ENCODE measurements at places on chromosomes 2 and 18. TPM values are rescaled to one million over a fixed set of nuclear protein-coding genes. Genes with fewer than 3 reads are reported as not detected.

- no peak for DNase-seq
Observed at GRCh38 chr2:203756161-203756560, 49.7 kb downstream of the CD28 start.

GRCh38 chr2:173599821-173600359, 245.2 kb downstream of the CDCA7 start:
- DNase-seq: peak; percentile 17

DNA sequence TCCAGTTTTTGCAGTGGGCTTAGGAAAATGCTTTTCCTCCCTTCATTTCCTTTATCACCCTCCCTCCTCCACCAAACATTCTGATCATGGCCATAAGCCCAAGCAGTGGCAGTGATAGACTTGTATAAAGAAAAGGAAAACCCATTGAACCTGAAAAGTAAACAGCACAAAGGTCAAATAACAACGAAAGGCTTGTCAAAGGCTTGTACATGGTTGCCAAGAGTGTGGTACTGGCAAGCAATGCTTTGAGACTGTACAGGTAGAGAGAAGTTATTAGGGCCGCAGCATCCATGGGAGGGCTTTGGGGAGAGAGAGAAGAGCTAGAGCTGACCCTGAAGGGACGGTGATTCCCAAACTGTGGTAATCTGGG, 2.1 kb upstream of the VWA3B start:
- no peak for DNase-seq

DNA sequence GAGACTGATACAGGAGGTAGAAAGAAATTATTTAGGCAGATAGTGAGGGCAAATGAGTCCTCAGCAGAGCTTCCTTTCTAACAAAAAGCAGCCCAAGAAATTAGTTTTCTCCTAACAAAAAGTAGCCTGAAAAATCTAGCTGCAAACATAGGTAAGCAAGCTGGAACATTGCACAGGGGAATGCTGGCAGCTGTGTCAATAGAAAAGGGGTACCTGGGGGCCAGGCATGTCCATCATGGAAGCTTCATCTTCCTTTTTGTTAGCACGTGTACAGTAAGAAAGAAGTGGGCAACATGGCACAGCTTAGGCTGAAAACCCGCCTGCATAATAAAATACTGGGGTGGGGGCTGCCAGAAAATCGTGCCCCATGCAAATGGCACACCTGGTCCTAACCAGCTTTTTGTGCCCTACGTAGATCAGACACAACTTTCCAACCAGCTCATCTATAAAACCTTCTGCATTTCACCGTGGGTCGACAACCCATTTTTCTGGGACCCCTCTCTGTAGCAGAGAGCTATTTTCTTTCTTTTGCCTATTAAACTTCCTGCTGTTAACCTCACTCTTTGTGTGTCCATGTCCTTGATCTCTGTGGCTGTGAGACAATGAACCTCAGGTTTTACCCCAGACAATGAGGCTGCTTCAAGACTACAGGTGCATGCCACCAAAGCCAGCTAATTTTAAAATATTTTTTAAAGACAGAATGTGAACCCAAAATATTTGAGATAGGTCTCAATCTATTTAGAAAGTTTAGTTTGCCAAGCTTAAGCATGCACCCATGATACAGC, 6.6 kb upstream of the MTHFD2 start:
- no peak for DNase-seq

DNA sequence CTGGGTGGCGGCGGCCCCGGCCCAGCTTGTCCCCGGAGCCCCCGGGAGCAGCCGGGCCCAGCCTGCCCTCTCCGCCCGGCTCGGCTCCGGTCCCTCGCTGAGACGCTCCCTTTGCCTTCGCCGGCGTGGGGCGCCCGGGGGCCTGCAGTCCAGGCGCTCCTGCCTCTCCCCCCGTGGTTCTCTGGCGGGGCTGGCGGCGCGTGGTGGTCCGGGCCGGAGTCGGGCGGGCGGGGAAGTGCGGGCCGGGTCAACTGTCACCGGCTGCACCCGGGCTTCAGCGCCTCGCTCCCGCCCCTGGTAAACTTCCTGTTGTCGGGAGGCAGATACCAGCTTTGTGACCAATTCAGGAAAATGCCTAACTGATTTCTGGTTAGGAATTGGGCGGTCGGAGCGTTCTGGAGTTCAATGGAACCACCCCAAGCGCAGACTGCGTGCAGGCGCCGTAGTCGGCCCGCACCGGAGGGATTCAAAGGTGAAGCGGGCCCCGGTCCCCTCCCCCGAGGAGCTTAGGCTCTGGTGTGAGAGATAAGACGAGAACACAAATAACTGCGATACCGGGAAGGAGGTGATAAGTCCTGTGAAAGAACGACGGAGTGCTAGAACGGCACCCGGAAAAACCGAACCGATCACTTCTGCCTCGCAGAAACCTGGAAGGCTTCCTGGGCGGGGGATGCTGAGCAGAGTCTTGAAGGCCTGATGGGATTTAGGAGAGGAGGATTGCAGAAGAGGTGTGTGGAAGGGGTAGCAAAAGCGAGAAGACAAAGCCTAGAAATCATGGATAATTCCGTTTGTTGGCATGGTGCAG, 891 bp downstream of the CAB39 start:
- DNase-seq: peak; percentile 44

DNA sequence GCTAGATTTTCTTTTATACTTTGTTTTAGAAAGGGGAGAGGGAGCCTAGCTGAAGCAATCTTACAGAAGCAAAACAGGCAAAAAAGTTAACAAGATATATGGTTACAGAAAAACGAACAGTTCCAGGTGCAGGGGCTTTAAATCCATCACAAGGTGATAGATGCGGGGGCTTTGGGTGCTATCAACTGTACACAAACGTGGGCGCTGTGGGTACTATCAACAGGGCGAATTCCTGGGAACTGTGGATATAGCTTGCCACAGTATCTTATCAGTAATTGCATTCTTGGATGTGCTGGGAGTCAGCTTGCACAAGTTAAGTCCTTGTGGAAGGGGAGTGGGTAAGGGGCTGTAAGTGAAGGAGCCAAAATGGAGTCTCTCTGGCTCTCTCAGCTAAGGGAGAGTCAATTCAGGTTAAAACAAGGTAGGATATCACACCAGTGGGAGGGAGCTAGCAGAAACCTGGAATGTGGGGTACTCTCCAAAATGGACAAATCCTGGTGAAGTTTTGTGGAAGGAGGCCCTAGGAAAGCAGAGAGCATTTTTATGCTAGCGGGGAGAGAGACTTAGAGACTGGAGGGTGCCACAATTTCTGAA, 325.8 kb upstream of the SPHKAP start:
- no peak for DNase-seq

The TWIST2 gene
- 24.7 TPM for total RNA-seq

DNA sequence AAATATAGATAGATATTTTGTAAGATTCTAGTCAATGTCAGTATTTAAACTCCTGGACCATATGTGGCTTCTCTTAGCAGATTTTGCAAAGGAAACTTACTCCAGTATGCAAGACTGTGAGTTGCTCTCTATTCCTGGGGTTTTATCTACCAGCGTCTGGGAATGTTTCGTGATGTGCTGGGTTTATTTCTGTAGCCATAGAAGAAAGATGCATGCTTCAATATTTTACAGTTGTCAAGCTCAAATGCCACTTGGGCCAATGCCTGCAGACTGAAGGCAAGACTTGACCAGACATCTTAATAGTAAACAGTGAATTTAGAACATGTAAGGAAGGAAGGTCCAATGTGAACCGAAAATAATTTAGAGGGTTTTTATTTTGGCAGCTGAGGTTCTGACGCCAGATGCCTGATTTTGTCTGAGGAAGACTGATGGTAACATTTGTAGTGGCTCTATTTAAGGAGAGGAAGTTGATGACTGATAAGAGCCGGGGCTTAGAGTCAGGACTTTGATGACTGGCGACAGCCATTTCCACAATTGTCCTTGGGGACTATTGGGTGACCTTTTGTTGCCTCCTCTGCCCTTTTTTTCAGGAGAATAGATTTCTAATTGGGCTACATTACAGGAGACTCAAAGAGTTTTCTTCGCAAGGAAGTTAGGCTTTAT, 154.3 kb downstream of the RAPGEF4 start:
- DNase-seq: no peak

DNA sequence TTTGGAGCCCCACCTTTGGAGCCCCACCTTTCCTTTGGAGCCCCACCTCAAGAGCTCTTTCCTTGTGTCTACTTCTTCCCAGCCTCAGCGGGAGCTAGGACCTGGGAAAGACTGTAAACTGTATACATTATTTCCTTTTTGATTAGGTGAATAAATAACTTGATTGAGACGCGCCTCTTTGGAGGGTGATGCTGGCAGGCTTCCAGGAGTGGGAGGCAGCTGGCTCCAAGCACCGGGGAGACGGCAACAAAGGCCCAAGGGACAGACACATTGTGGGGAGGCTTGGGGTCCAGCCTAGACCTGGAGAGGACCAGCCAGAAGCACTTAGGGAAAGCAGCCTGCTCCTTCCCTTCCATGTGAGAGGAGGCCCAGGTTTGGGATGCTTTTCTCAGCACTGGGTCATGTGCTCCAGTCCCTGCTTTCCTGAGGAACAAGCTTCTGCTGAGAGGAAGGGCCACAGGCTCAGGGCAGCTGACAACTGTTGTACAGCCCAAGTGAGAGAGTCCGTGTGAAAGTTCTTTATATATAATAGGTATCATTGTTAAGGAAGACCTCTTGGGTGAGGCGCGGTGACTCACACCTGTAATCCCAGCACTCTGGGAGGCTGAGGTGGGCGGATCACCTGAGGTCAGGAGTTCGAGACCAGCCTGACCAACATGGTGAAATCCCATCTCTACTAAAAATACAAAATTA, 297.2 kb upstream of the SLC14A2 start:
- no peak for DNase-seq

GRCh38 chr2:120832296-120833070, 96.8 kb downstream of the GLI2 start:
- no peak for DNase-seq

DNA sequence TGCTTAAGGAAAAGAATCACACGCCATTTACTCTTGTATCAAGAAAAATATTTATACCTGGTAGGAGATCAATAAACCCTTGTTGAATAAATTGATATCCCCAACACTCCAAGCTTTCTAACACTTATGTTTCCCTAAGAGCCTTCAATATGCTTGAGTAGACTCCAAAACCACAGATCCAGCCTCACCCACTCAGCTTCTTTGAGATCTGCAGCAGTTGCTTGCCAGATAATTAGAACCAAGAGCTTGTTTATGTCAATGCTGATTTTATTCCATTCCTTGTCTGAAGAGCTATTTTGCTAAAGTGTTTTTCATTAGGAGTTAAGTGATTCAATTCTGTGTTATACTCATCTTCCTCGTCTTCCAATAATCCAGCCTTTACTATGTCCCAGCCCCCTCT, 26.3 kb upstream of the CRIM1 start:
- peak; percentile 58 for DNase-seq
